CD4-positive, alpha-beta T cell (primary cell): ENCODE measurements at places on chromosomes 5 and 9.
A peak's percentile ranks its signal among the peaks of the same experiment; 100 is the strongest.

GRCh38 chr5:116479776-116480675, 94.6 kb downstream of the SEMA6A start:
- no peaks in the 10 kb centered on the region for H3K36me3 ChIP-seq
- no peak for DNase-seq
- H3K4me1 ChIP-seq = no peaks in the 10 kb centered on the region
- no peaks in the 10 kb centered on the region for H3K27me3 ChIP-seq

DNA sequence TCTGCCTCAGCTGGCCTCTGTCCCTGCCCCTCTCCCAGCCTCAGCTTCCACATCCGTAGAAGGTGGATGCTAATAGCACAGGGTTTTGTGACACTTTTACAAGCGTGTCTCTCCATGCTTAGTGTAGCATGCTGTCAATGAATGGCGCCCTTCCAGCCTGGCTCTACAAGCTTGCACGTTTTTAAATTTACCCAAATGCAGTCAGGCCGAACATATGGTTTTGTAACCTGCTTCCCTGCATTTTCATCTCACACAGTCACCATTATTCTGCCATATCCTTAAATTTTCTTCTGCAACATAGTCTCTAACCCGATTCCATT, 28.8 kb downstream of the FAM163B start:
- peaks cover 9% of the 10 kb centered on the region for H3K4me1 ChIP-seq
- DNase-seq = no peak
- H3K4me3 ChIP-seq = no peak overlapping the region
- no peak overlapping the region for H3K27ac ChIP-seq
- H3K27me3 ChIP-seq = peaks cover 45% of the 10 kb centered on the region

GRCh38 chr5:135553688-135554462, 18.1 kb upstream of the NEUROG1 start:
- H3K36me3 ChIP-seq = no peaks in the 10 kb centered on the region
- no peak overlapping the region for H3K4me3 ChIP-seq
- H3K27me3 ChIP-seq = peaks cover 33% of the 10 kb centered on the region
- no peak overlapping the region for H3K27ac ChIP-seq
- no peaks in the 10 kb centered on the region for H3K4me1 ChIP-seq

DNA sequence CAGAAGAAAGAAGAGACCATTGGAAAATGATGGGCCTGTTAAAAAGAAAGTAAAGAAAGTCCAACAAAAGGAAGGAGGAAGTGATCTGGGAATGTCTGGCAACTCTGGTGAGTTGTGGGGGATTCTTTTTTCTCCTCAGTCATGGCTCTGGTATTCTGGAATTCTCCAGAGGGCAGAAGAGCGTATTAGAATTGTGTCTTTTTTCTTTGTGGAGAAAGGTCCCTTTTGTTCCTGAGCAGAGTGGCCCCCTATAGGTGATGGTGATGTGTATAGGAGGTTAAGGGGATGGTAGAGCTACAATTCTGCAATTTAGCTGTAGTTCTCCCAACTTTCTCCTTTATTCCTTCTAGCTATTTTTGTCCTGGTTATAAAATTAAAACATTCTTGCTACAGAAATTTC, 1.6 kb upstream of the DHFR start:
- no peak overlapping the region for H3K4me3 ChIP-seq
- no peak for DNase-seq
- peaks cover 20% of the 10 kb centered on the region for H3K4me1 ChIP-seq
- H3K36me3 ChIP-seq = peaks cover 39% of the 10 kb centered on the region
- H3K27ac ChIP-seq = peak overlapping the region; percentile 16

DNA sequence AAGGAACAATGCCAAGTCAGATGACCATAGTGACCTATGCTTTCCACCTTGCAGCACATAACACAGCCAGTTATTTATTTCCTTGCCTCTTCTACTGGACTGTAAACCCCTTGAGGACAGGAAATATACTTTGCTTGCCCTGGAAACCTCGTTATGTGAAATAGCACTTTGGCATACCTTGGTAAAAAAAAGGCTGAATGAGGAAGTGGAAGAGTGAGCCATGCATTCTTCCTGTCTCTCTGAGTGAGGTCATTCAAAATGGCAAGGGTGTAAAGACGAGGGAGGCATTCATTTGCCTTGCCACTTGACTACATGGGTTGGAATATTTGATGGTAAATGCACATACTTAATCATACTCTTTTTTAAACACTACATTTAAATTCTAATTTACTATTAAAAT, 42.8 kb upstream of the SVEP1 start:
- DNase-seq = no peak
- no peaks in the 10 kb centered on the region for H3K4me1 ChIP-seq
- no peaks in the 10 kb centered on the region for H3K36me3 ChIP-seq

- peaks cover 4% of the 10 kb centered on the region for H3K4me1 ChIP-seq
- no peak overlapping the region for H3K4me3 ChIP-seq
- no peak overlapping the region for H3K27ac ChIP-seq
- H3K36me3 ChIP-seq = no peaks in the 10 kb centered on the region
- peaks cover 41% of the 10 kb centered on the region for H3K27me3 ChIP-seq
These were observed 23.3 kb downstream of the OR2V1 start for GRCh38 chr5:181107699-181108098.

DNA sequence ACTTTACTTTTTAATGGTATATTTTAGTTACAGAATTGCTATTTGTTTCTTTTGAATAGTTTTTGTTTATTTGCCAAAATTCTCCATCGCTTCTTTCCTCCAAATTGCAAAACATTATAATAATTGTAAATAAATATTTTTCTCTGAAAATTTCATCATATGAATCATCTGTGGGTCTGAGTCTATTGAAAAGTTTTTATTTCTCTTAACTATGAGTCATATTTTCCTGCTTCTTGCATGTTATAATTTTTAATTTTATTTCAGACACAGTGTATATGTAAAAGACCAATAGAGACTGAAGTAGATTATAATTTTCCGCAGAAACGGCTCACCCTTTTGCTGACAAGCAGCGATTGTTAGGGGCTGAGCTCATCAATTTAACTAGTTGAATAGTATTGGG, 279.1 kb upstream of the IL12B start:
- no peak overlapping the region for H3K4me3 ChIP-seq
- no peak for DNase-seq
- H3K27me3 ChIP-seq = no peaks in the 10 kb centered on the region
- H3K4me1 ChIP-seq = no peaks in the 10 kb centered on the region
- no peak overlapping the region for H3K27ac ChIP-seq

GRCh38 chr5:145917288-145917687, 19.1 kb upstream of the SH3RF2 start:
- no peaks in the 10 kb centered on the region for H3K4me1 ChIP-seq
- no peak overlapping the region for H3K27ac ChIP-seq
- DNase-seq = no peak
- H3K4me3 ChIP-seq = no peak overlapping the region
- peaks cover 3% of the 10 kb centered on the region for H3K27me3 ChIP-seq
- H3K36me3 ChIP-seq = no peaks in the 10 kb centered on the region

DNA sequence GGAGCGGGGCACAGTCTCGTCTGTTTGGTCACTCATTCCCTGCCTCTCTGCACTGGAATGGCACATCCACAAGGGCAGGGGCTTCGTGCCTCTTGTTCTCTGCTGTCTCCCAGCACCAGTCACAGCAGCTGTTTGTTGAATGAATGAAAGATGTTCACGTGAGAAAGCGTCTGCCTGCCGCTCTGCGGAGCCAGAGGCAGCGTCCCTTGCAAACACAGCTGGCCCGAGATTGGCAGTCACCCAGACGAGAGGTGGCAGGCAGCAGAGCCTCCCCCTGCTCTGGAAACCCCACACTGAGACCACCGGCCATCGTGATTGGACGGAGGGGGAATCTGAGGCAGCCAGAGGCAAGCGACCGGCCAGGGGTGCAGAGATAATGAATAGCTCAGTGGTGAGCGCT, 6.0 kb upstream of the FAM163B start:
- H3K36me3 ChIP-seq = no peaks in the 10 kb centered on the region
- no peak overlapping the region for H3K4me3 ChIP-seq
- H3K27ac ChIP-seq = no peak overlapping the region

DNA sequence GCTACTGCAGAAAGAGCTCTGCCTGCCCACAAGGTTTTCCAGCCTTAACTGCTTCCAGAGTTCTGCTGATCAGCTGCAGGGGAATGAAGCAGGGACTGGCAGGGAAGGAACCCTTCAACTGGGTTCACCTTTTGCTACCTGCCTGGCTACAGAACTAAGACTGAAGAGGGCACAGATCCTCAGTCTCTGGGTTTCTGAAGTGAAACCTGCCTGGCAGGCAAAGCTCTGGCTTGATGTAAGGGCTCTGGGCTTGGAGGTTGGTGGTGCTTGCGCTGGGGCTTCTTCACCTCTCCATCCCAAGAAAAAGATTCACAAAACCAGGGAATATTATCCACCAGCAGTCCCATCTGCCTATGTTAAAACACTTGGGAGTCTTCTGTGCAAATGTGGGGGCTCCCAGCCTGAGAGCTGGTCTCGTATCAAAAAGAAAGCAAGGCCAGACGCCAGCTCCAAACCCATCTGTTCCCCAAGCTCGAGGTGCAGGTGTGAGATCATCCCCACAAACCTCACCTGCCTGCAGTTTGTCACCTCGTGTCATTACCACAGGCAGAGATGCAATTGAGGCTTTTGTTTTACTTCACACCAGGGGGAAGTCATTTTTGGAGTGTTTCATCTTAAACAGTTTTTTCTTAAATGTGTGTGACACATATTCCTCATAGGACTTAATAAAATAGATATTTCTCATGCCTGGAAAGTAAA, 58.3 kb downstream of the BNC2 start:
- no peaks in the 10 kb centered on the region for H3K36me3 ChIP-seq
- no peak for DNase-seq
- no peak overlapping the region for H3K27ac ChIP-seq

DNA sequence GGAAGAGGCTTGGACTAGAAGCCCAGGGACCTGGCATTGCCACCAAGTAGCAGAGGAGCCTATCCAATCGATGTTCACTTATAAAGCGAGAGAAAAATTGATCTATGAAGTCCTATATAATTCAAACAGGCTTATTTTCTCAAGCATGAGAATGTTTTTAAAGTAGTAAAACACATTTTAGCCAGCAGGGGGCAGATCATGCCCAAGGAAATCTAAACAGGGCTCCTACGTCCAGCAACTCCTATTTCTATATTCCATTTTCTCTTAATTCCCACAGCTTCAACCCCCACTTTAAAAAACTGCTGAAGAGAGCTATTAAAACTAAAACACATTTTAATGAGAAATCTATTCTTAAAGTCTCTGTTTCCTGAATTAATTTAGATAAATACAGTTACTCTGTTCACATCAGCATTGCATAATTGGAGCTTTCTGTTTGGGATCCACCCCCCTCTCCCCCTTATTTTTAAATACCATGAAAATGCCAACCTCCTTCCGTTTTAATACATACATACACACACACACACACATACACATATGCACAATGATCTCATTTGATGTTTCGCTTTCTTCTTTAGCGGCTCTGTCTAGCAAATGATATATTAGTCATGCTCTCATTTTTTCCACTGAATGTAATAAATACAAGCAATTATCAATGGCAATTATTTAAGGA, 144.9 kb downstream of the MYO10 start:
- no peak overlapping the region for H3K4me3 ChIP-seq
- peak; percentile 53 for DNase-seq
- no peaks in the 10 kb centered on the region for H3K36me3 ChIP-seq
- no peak overlapping the region for H3K27ac ChIP-seq

- H3K36me3 ChIP-seq = no peaks in the 10 kb centered on the region
- DNase-seq = no peak
- no peaks in the 10 kb centered on the region for H3K4me1 ChIP-seq
- H3K27me3 ChIP-seq = no peaks in the 10 kb centered on the region
These were observed 120.9 kb downstream of the NSG2 start for GRCh38 chr5:174166231-174167079.

DNA sequence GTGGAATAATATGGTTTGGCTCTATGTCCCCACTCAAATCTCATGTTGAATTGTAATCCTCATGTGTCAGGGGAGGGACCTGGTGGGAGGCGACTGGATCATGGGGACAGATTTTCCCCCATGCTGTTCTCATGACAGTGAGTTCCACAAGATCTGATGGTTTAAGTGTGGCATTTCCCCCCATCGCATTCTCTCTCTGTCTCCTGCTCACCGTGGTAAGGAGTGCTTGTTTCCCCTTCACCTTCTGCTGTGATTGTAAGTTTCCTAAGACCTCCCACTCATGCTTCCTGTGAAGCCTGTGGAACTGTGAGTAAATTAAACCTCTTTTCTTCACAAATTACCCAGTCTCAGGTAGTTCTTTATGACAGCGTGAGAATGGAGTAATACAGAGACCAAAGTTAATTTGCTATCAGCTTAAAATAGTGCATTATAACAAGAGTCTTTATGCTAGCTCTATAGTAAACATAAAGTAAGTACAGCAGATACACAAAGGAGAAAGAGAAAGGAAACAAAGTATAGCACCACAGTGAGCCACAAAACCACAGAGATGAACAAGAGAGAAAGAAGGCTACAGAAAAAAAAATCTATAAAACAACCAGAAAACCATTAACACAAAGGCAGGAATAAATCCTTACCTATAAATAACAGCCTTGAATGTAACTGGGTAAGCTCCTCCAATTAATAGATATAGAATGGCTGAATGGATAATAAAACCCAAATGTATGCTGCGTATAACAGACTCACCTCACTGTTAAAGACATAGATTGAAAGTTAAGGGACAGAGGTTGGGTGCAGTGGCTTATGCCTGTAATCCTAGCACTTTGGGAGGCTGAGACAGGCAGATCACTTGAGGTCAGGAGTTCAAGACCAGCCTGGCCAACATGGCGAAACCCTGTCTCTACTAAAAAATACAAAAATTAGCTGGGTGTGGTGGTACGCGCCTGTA, 39.7 kb downstream of the RAPGEF6 start:
- no peaks in the 10 kb centered on the region for H3K27me3 ChIP-seq
- no peaks in the 10 kb centered on the region for H3K36me3 ChIP-seq
- H3K27ac ChIP-seq = peak overlapping the region; percentile 50
- peaks cover 23% of the 10 kb centered on the region for H3K4me1 ChIP-seq

GRCh38 chr9:127035948-127036347, 86.5 kb downstream of the ANGPTL2 start:
- no peaks in the 10 kb centered on the region for H3K4me1 ChIP-seq
- no peak overlapping the region for H3K4me3 ChIP-seq
- no peaks in the 10 kb centered on the region for H3K36me3 ChIP-seq
- H3K27ac ChIP-seq = no peak overlapping the region
- H3K27me3 ChIP-seq = no peaks in the 10 kb centered on the region
- no peak for DNase-seq
